ENCODE measurements at places on chromosomes 11 and 22.

- no peaks in the 10 kb centered on the region for H3K4me1 ChIP-seq
- no peak for DNase-seq
- H3K36me3 ChIP-seq = no peaks in the 10 kb centered on the region
- H3K4me3 ChIP-seq = no peak overlapping the region
- H3K27ac ChIP-seq = no peak overlapping the region
Measured at GRCh38 chr11:80916173-80916798, 1475.5 kb upstream of the TENM4 start.

GRCh38 chr22:43944670-43945430 is 10.4 kb upstream of the SAMM50 start:
- no peaks in the 10 kb centered on the region for H3K27me3 ChIP-seq
- H3K27ac ChIP-seq = no peak overlapping the region
- H3K4me1 ChIP-seq = no peaks in the 10 kb centered on the region
- peaks cover 3% of the 10 kb centered on the region for H3K36me3 ChIP-seq

DNA sequence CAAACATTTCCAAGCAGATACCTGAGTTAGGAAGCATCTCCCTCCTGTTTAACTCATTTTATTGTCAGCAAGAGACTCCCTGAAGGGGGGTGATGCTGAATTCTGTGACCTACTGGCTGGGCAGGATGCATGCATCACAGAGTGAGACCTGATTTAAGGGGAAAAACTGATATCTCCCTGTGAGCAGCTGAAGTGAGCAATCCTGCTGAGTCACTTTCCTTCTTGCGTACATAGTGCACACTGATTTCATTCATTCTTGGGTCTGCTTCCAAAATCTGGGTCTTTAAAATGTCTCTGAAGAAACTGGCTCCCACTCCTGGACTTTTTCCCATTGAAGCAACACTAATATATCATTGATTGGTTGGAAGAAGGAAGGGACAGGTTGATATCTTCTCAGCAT is 23.3 kb downstream of the P4HA3 start:
- no peak for DNase-seq
- no peak overlapping the region for H3K4me3 ChIP-seq
- H3K4me1 ChIP-seq = no peaks in the 10 kb centered on the region
- no peak overlapping the region for H3K27ac ChIP-seq

DNA sequence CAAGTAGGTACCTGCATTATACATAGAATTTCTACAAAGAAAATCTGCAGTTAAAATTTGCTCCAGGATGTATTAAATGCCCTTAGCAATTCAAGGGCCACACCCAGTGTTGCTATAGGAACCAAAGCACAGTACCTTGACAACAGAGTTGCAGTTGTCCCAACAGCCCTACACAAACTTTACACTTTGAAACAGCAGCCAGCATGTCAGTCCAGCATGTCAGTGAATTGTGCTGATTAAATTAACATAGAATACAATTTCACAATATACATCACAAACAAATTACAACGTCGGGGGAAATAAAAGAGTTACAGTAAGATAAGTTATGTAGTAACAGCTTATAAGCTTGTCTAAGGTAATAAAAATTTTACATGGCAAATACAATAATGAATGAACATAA is 389.2 kb downstream of the SOX6 start:
- no peak overlapping the region for H3K27ac ChIP-seq
- H3K27me3 ChIP-seq = no peaks in the 10 kb centered on the region
- no peaks in the 10 kb centered on the region for H3K36me3 ChIP-seq
- DNase-seq = no peak

DNA sequence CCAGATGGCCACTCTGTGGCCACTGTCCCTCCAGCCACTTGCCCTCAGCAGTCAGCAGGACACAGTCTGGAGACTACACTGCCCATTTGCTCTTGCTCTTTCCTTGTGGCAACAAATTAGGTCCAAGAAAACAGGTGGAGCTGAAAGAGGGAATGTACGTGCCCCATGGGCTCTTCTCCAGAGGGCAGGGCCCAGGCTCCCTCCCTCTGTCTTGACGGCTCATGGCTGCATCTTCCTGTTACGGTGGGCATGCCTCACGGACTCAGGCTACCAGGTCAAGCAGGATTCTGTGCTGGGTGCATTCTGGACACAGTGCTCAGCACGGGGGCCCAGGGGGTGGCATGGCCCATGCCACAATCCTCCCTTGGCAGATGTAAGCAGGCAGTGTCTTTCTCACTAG is 71.3 kb downstream of the MED15 start:
- peaks cover 85% of the 10 kb centered on the region for H3K36me3 ChIP-seq
- no peak for DNase-seq
- peaks cover 37% of the 10 kb centered on the region for H3K4me1 ChIP-seq
- no peak overlapping the region for H3K27ac ChIP-seq
- H3K27me3 ChIP-seq = no peaks in the 10 kb centered on the region

- no peak overlapping the region for H3K27ac ChIP-seq
- H3K4me3 ChIP-seq = no peak overlapping the region
- H3K36me3 ChIP-seq = no peaks in the 10 kb centered on the region
- no peaks in the 10 kb centered on the region for H3K27me3 ChIP-seq
Measured at GRCh38 chr11:6736495-6737121, 35.2 kb downstream of the OR2AG2 start.

DNA sequence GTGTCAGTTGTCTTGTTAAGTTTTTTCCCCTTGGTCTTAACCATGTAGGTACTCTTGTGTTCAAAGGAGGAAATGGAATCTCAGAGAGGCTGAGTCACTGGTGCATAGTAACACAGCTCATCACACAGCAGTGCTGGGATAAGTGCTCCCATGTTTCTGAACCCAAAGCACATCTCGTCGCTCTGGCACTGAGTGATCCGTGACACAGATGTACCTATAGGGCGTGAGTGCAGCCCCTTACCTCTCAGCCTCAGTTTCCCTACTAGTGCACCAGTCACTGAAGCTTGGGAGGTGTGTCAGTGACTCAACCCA is 234.0 kb downstream of the ST3GAL4 start:
- H3K4me3 ChIP-seq = no peak overlapping the region
- no peak for DNase-seq
- H3K4me1 ChIP-seq = peaks cover 14% of the 10 kb centered on the region
- H3K27ac ChIP-seq = no peak overlapping the region
- H3K36me3 ChIP-seq = no peaks in the 10 kb centered on the region

DNA sequence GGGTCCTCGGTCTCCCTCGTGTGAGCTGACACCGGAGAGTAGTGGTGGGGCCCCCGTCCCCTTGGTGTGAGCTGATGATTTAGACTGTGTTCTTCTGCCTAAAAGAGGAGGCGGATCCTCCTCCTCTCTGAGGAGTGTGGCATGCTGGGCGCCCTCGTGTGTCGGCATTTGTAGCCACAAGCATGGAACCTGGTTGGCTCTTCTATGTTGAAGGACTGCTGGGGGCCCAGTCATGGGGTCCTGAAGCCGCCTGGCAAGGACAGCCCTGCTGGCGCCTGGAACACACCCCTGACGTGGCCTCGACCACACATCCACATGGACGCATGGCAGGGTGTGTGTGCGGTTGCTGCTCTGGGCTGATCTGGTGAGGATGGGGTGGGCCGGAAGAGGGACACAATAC is 50.2 kb downstream of the AP2A2 start:
- H3K4me3 ChIP-seq = no peak overlapping the region
- no peaks in the 10 kb centered on the region for H3K27me3 ChIP-seq
- H3K4me1 ChIP-seq = no peaks in the 10 kb centered on the region

GRCh38 chr11:78666675-78667160 is 92.1 kb upstream of the NARS2 start:
- H3K27me3 ChIP-seq = no peaks in the 10 kb centered on the region
- H3K4me1 ChIP-seq = no peaks in the 10 kb centered on the region
- H3K36me3 ChIP-seq = peaks cover 47% of the 10 kb centered on the region
- no peak overlapping the region for H3K27ac ChIP-seq

DNA sequence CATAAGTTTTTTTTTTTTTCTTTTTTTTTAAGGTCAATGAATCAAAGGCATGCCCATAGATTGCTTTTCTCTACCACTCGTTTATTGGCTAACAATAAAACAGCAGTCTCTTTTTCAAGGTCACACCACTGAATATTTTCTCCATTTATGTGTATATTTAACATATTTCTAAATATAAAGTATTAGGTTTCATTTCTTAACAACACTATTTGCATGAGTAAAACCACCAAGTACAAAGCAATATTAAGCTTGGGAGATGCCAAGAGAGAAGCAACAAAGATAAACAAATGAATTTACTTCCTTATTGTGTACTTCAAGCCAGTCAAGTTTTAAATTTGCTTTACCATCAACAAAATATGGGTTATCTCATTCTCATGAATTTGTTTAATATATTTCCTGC is 708.9 kb upstream of the CCDC179 start:
- no peak for DNase-seq
- no peak overlapping the region for H3K4me3 ChIP-seq
- H3K27ac ChIP-seq = no peak overlapping the region
- no peaks in the 10 kb centered on the region for H3K4me1 ChIP-seq

DNA sequence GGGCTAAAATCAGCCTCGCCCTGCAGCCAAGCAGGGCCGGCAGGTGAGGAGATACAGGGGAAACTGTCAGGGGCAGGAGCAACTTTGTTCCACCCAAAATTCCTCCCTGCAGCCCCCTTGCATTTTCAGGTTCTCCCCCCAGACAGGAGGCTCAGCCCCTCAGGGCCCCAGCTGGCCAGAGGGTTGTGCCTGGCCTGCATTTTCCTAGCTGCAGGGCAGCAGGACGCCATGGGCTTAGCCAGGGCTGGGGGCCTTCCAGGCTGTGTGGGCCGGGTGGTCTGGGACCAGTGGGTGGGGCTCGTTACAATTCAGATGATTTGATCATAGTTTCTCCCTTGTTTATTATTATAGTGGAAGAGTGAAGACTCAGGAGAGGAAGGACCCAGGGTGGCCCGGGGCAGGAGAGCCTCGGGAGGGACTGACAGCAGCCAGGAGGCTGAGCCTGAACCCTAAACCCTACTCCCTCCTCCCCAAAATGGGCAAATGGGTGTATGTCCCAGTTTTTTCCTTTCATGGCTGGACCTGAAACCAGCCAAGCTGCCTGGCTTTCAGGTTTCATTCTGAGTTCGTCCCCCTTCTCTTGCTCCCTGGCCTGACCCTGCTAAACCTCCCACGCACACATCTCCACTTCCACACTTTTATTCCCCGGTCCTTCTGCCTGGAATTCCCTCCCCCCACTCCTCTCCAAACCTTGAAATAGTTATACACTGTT is 40.0 kb downstream of the AHNAK start:
- no peaks in the 10 kb centered on the region for H3K36me3 ChIP-seq
- no peak for DNase-seq
- peaks cover 7% of the 10 kb centered on the region for H3K4me1 ChIP-seq
- no peak overlapping the region for H3K27ac ChIP-seq

DNA sequence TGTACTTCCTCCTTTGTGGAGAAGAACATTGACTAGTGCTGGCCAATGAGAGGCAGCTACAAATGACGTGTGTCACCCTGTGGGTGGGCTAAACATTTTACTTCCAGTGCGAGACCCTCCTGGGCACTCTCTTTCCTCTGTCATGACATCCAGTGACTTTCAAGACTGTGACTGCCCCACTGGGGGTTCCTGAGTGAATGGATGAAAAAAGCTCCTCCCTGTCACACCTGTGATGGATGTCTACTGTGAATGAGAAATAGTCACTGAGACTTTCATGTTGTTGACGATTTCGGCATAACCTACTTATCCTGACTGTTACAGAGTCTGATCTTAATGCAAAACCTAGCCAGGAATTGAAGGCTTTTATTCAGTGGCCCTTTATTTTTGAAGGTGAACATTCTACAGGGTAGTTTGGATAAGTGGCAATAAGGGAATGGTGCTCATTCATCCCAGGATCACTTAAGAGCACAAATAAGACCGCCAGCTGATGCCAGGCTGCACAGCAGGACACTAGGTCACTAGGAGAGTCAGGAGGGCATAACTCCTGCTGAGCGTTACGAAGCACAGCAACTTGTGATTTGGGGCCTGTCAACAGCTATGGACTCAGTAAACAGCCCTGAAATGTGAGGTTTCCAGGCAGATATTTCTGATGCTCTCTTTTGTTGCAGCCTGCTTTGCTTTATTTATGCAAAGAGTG is 636.6 kb downstream of the NTM start:
- H3K4me1 ChIP-seq = no peaks in the 10 kb centered on the region
- no peaks in the 10 kb centered on the region for H3K36me3 ChIP-seq
- H3K4me3 ChIP-seq = no peak overlapping the region
- no peak overlapping the region for H3K27ac ChIP-seq
- no peaks in the 10 kb centered on the region for H3K27me3 ChIP-seq
- no peak for DNase-seq

DNA sequence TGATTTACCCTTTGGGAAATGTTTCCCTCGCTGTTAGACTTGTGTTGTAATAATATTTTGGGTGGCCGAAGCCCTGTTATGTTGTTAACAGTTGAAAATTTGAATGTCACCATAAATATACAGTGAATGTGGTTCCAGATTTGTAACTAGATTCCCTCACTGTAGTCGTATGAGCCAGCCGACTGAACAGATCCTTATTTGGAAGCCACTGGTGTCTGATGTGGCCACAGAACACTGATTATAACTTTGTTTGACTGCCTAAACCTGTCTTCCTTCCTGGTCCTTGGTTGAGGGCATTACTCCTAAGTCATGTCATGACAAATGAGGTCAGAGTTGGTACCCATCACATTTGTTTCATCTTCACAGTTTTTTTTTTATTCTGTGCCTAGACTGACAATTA is 45.4 kb downstream of the YAP1 start:
- DNase-seq = no peak
- no peaks in the 10 kb centered on the region for H3K4me1 ChIP-seq

DNA sequence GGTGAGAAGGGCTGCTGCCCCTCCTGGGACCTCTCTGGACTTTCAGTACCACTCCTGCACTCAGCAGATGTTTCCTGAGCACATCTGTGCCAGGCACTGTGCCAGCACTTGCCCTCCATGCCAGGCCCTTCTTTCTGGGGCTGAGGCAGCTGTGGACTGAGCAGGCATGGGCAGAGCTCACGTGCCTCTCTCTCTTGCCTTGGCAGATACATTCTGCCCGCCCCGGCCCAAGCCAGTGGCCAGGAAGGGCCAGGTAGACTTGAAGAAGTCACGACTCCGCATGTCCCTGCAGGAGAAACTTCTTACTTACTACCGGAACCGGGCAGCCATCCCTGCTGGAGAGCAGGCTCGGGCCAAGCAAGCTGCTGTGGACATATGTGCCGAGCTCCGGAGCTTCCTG is 8.3 kb upstream of the ATF4 start:
- no peak overlapping the region for H3K4me3 ChIP-seq
- no peak for DNase-seq
- no peaks in the 10 kb centered on the region for H3K4me1 ChIP-seq
- no peaks in the 10 kb centered on the region for H3K27me3 ChIP-seq

All from SK-N-SH (cell line).